ENCODE measurements at places on chromosomes 3 and 15.

GRCh38 chr3:26498271-26498670, 124.3 kb upstream of the LRRC3B start:
- DNase-seq, result no peak

DNA sequence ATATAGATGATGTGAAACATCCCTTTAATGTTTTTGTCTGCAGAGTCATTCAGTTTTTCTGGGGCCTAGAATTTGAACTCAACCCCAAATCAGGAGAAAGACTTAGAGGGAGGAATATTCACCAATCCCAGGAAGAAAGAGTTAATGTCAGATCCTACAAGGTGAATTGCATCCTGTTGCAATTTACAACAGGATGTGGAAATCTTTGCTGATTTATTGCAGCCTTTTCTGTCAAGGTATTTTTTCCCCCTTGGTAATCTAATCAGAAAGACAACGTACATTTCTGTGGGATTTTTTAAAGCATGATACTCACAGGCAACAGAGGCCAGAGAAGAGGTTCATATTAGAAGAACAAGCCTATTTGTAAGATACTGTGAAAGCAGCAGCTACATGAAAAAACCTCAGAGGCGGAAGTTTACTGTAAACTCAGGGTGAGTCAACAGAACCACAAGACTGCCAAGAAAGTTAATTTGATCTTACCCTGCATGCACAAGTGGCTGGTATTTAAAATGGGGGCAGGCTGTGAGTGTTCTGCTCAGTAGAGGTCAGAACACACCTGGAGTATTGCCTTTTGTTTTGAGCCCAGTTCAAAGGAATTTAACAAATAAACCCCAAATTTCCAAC, 531.9 kb downstream of the AGBL1 start:
- no peak for DNase-seq

- DNase-seq, result peak; percentile 85
These were observed 43.0 kb downstream of the FLNB start for GRCh38 chr3:58051196-58051595.

DNA sequence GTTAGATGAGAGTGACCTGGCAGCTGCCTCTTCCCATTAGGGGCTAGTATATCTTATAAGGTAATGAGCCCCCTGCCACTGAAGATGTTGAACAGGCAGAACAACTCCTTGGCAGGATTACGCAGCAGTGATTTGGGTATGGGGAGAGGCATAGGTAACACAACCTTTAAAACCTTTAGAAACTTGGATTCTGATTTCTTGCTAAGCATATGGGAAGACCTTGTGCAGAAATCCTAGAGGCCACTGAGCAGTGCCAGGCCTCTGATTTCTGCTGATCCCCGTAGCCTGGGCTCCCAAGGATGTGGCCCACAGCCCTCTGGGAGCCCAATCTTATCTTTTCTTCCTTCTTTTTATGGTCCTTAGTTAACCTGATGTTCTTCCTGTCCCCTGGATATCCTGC, 237.9 kb upstream of the ROPN1 start:
- no peak for DNase-seq

- no peak for DNase-seq
These were observed 51.7 kb downstream of the LDHAL6B start for GRCh38 chr15:59258317-59258716.

DNA sequence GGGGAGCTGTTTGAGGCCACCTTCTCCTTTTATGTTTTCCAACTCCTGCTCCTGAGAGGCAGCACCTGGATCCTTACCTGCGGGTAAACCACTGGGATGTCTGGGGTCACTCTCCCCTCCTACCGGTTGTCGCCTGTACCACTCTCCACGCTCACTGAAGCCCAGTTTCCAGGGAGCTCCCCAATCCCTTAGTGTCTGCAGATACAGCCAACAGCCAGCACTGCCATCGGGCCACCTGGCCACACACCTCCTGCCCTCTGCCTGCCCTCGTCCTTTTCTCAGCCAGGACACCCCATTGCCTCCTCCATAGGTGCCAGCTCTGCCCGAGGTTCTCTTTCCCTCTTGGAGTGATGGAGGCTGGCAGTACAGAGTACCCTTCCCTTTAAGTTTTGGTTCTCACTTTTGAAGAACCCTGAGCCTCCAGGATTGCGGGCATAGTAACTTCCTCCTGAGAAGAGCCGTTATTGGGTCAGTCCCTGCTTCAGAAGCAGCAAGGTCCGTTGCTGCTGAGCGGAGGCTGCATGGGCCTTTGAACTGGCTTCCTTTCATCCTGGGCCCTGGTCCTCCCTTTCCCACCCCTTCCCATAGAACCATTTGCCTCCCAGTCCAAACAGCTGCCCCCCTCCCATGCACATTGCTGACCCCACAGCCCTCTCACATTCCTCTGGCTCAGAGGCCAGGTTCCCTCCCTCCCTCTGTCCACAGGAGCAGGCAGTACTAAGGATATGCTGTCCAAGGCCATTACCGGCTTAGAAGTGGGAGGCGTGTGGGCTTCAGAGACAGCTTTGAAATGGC, 30.9 kb downstream of the ARNT2 start:
- no peak for DNase-seq

DNA sequence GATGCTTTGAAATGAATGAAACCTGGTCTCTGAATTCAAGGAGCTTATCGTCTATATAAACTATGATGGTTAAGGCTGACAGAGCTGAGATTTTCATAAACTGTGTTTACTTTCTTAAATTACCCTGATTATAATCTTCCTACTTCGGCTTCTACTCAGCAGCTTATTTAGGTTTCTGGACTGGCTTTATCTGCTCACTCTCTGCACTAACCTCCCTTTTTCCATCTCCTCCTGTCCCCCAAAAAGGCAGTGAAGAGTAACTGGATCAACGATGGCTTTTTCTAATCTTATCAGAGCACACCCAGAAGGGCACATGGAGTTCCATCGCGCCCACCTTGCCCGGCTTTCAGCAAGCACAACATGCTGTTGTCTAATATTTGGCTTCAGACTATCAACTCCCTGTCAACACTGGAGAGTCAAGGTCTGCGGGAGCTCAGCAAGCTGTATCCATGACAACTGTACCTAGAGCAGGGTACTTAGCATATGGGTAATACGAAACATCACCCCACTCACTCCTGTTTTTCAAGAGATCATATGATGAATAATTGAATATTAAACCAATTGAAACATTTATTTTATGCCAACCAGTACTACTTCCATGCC, 417.3 kb downstream of the GABRB3 start:
- no peak for DNase-seq

DNA sequence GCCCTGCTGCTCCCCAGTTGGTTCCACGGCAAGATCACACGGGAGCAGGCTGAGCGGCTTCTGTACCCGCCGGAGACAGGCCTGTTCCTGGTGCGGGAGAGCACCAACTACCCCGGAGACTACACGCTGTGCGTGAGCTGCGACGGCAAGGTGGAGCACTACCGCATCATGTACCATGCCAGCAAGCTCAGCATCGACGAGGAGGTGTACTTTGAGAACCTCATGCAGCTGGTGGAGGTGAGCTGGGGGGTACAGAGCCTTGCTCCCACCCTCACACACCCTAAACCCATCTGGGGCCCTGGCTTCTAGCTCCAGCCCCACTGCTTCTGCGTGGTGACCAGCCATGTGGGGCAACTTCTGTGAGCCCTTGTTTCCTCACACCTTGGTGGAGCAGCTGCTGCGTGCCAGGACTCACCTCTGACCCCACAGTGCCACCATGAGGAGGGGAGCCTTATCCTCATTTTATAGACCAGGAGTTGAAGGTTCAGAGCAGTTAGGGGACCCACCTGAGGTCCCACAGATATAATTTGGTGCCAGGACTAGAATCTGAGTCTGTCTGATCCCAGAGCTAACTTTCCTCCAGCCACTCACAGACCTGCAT, 13.3 kb upstream of the LMAN1L start:
- DNase-seq, result no peak

GRCh38 chr3:120370463-120370862, 21.3 kb upstream of the LRRC58 start:
- no peak for DNase-seq

GRCh38 chr3:88758676-88759075, 348.7 kb upstream of the EPHA3 start:
- no peak for DNase-seq

DNA sequence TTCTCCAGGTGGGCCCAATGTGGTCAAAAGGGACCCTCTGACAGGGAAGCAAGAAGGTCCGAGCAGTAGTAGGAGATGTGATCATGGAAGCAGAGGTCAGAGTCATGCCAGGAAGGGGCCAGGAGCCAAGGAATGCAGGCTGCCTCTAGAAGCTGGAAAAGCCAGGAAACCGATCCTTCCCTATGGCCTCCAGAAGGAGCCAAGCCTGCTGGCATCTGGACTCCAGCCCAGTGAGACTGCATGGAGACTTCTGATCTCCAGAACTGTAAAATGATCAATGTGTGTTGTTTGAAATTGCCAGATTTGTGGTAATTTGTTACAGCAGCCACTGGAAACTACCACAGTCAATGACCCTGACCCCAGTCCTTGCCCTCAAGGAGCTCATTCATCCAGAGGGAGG, 56.8 kb upstream of the SPATA12 start:
- DNase-seq, result no peak

DNA sequence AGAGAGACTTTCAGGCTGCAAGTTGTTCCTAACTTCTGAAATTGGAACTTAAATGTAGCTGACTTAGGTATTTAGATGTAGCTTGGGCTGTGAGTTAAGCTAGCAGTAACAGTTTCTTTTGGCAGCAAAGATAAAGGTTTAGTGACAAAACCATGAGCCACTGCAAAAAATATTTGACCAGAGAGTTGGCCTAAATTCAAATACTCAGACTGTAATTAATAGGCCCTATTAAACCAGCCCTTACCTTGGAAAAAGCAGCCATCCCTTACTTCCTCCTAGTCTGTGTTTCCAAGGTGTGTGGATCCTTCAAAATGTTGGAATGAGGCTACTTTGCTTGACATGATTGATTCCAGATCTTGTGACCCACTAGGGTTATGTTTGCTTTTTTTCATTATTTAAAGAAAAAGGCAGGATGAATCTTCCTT, 8.2 kb downstream of the TPM1 start:
- DNase-seq, result peak; percentile 69

- no peak for DNase-seq
These were observed 154.1 kb downstream of the GREM1 start for GRCh38 chr15:32871883-32872282.

DNA sequence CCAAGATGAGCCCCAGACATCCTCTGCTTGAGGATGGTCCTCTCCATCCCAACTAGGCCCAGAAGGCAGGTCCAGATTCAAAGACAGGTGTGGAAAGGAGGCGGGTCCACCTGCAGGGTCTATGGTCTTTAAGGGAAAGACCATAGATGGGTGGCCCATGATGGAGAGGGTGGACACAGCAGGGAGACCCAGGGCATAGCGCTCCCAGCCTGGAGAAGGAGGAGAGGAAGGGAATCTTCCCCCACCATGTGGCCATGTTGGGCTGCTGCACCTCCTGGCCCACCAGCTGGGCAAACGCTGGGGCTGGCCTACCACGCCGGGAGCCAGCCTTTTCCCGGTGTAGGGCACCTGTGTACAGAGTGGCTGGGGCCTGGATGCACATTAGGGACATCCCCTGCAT, 265.2 kb upstream of the TLE3 start:
- DNase-seq, result no peak

DNA sequence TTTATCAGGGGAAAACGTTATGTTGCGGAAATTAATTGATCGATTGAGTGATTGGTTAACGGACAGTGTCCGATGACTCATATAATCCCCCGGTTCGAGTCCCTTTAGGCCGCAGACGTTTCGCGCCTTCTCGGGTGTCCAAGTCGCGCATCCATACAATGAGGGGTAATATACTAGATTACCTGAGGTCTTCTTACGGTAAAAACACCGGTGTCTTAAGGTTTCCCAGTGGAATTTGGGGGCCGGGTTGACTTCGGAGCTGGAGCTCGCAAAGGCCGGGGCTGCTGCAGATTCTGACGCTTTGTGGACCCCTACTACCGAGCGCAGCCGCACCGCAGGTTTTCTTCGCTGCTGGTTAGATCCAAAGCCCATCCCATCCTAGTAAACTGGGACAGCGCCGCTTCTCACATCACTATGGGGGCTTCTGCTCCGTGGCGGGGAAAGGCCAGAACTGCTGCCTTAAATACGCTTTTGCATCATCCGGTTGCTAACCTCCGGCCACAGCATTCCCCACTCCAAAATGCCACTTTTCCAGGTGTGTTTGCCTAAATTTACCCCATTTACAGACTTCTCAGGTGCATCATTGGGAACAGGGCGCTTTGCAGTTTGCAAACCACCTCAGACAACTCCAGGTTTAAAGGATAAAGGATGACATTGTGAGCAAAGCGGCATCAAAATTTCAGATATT, 858 bp upstream of the SACM1L start:
- no peak for DNase-seq
